Stimulated activated CD4-positive, alpha-beta T cell treated with anti-CD3 and anti-CD28 coated beads, Interleukin-1b, Interleukin-23, amount 100 ng/mL, for 24 hours (primary cell): ENCODE measurements at places on chromosomes 13 and 19.

DNA sequence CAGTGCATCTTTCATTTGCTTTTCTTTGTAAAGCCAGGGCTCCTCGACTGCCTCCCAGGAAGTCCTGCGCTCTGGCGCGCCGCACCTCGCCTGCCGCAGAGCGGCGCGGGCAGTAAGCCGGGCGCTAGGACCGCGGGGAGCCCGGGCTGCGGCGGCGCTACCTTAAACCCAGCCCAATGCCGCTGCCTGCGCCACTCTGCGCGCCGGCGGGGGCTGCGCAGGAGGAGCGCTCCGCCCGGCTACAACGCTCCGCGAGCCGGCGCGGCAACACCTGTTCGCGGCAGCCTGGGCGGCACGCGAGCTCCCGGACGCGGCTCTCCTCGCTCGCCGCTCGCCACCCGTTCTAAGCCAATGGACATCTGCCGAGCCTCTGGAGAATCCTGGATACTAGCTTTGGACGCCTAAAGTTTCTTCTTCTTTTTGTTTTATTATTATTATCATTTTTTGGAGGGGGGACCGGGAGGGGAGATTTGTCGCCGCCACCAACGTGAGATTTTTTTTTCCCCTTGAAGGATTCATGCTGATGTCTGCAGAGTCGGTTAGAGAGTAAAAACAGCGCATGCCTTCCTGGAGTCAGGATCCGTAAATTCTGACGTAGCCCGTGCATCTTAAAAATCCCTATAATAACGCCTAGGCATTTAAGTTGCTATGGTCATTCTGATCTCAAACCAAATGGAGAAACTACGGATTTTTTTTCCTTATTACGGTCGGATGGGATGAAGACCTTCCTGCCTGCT, at the start of gene FGF9:
Gene FGF9, plus strand, starts transcription at position 191 of the 737 bp plus-strand sequence. CDS start 840 bp downstream, outside the sequence.
- peak; percentile 49 for DNase-seq

DNA sequence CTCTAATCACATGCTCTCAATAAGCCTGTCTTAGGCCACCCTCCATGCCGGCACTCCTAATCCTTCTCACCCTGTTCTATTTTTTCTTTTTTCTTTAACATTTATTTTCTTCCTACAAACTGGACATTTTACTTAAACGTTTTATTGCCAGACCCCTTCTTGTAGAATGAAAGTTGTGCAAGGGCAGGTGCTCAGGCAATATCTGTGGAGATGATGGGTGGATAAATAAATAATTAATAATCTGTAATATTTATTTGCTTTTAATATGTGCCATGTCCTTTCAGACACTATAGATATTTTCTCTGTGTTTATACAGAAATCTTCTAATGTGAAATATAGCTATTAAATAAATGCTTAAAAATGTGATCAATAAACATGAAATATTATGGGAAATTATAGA, 815.7 kb upstream of the MIR17HG start:
- no peak for DNase-seq

GRCh38 chr13:29948244-29948643, 97.8 kb upstream of the UBL3 start:
- no peak for DNase-seq

DNA sequence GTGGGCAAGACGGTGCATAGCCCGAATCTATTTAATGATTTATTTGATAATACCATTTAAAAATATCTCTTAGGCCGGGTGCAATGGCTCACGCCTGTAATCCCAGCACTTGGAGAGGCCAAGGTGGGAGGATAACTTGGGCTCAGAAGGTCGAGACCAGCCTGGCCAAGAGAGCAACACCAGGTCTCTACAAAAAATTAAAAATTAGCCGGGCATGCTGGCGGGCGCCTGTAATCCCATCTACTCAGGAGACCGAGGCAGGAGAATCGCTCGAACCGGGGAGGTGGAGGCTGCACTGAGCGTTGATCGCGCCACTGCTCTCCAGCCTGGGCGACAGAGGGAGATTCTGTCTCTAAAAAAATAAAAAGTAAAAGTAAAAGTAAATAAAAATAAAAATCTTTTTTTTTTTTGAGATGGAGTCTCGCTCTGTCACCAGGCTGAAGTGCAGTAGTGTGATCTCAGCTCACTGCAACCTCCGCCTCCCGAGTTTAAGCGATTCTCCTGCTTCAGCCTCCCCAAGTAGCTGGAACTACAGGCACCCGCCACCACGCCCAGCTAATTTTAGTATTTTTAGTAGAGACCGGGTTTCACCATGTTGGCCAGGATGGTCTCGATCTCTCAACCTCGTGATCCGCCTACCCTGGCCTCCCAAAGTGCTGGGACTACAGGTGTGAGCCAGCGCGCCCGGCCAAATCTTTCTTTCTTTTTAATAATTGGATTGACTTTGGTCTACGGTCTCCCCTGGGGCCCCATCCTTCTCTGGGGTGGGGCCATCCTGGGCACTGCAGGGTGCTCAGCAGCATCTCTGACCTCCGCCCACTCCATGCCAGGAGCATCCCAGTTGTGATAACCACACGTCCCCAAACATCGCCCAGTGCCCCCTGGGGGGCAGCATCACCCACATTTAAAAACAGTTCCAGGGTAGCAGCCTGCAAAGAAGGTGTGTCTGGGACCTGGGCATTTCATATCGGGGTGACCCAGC, 90.7 kb downstream of the GNG7 start:
- no peak for DNase-seq
